ENCODE measurements at places on chromosomes 3 and 15.

GRCh38 chr3:76438971-76439370 lies 600.9 kb upstream of the ROBO2 start:
- no peak for ATAC-seq

DNA sequence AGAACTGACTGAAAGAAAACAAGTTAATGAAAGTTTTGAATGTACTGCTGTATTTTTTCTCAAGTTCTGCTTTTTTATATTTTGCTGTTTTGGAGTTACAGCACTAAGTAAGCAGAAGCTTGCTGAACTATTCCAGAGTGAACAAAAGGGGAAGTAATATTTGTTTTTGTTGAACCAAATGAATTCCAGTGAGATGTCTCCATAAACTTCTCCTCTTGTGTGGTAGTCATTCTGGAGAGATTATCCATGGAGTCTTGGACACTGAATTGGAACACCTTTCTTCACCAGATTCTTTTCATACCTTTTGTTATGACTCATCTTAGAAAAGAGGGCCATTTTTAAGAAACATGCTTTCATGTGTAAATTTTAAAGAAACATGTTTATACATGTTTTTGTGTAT lies 8.8 kb downstream of the ANKUB1 start:
- ATAC-seq, result peak; percentile 77

GRCh38 chr3:38360345-38360744 lies 13.8 kb downstream of the XYLB start:
- ATAC-seq, result no peak

GRCh38 chr3:43856351-43856750 lies 165.6 kb downstream of the ABHD5 start:
- ATAC-seq, result no peak

DNA sequence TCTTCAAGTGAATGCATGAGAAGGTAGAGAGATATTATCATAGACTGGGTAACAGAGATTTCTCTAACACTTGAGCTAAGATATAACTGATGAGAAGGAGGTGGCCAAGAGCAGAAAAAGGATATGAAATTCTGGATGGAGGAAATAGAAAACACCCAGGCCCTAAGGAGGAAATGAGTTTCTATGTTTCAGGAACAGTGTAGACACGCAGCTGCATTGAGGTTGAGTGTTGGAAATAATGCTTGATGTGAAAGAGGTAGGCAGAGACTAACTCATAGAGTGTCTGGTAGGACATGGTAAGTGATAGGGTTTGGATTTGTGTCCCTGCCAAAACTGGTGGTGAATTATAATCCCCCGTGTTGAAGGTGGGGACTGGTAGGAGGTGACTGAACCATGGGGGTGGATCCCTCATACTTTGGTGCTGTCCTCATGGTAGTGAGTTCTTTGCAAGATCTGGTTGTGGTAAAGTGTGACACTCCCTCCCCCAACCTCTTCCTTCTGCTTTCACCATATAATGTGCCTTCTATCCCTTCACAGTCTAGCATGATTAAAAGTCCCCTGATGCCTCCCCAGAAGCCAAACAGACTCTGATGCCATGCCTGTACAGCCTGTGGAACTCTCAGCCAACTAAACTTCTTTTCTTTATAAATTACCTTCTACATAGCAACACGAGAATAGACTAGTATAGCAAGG lies 787.3 kb downstream of the EDEM1 start:
- peak; percentile 16 for ATAC-seq

GRCh38 chr3:140050396-140050795 lies 115.4 kb downstream of the CLSTN2 start:
- no peak for ATAC-seq

GRCh38 chr3:182737825-182738224 lies 55.5 kb upstream of the ATP11B start:
- no peak for ATAC-seq

GRCh38 chr15:77674327-77674726 lies 41.6 kb upstream of the LINGO1 start:
- no peak for ATAC-seq

DNA sequence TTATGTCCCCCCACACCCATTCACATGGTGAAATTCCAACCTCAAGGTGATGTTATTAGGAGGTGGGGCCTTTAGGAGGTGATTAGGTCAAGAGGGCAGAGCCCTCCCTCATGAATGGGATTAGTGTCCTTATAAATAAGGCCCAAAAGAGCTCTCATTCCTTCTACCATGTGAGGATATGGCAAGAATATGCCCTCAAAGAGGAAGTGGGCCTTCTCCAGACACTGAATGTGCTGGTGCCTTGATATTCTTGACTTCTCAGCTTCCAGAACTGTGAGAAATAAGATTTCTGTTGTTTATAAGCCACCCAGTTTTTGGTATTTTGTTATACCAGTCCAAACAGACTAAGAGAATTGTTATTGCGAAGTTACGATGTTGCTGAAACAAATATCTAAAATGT lies 94.4 kb downstream of the ANKRD28 start:
- no peak for ATAC-seq

DNA sequence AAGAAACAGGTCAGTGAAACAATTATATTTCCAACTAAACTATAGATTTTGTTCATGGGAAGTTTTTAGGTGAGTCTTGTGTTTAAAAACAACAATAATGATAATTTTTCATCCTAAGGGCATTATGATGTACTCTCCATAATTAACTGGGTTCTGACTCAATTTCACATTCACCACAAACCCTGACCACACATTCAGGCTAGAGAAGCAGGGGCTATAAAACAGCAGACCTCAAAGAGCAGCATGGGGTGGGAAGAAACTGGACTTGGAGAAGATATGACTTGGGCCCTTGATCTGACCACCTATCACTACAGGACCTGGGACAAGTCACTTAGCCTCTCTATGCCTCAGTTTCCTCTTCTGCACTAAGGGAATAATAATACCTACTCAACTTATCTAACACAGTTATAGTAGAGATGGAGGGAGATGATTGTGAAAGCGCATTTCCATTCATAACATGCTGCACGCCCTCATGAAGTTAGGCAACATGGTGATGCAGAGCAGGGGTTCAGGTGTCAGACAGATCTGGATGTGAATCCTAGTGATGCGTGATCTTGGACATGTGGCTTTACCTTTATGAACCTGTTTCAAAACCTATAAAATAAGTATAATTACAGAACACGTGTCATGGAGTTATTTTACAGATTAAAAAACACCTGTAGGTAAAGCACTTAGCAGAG lies 63.0 kb upstream of the ACP3 start:
- no peak for ATAC-seq

DNA sequence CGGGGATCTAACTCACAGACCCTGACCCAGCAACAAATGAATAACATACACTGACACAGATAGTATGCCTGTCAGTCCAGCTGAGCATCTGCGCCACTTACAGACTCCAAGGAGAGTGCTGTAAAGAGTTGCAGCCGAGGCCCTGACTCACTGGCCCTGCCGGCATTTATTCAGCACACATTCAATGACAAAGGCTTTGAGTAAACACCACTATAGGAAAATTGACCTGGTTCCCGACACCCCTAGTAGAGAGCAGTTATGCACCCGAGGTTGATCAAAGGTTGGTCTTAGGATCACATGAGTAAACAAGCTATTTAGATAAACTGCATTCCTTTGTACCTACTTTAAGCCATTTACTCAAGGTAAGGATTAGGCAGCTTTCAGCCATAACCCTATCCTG lies 22.7 kb downstream of the LARS2 start:
- no peak for ATAC-seq

GRCh38 chr3:56758539-56758981 lies 43.2 kb downstream of the ARHGEF3 start:
- peak; percentile 71 for ATAC-seq

DNA sequence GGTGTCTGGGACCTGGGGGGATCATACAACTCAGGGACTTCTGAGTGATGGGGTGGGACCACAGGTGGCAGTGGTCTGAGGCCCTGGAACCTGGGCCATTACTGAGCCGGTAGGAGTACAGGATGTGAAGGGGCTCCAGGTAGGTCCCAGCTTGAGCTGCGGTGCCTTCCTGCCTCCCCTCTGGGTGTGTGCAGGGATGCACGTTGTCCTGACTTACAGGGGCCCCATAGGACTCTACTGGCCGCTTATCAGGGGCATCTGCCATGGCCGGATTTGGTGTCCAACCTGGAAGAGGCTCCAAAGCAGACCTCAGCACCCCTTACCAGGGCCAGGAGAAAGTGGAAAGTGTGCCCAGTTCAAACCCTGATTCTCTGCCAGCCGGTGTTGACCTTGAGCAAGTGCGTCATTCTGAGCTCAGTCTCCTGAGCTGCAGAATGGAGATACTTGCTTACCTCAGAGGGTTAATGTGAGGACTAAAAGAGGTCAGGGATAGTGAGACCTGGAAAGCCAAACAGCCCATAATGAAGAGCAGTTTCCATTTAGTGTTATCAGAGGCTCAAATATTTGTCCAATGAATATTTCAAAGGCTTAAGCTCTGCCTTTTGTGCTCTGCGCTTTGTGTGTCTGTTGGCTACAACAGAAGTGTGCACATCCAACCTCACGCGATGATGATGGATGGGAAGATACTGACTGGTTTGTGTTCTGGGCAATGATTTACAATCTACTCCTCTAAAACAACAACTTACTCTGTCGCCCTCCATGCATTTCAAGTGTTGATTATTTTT lies 35.4 kb upstream of the ESYT3 start:
- ATAC-seq, result no peak

DNA sequence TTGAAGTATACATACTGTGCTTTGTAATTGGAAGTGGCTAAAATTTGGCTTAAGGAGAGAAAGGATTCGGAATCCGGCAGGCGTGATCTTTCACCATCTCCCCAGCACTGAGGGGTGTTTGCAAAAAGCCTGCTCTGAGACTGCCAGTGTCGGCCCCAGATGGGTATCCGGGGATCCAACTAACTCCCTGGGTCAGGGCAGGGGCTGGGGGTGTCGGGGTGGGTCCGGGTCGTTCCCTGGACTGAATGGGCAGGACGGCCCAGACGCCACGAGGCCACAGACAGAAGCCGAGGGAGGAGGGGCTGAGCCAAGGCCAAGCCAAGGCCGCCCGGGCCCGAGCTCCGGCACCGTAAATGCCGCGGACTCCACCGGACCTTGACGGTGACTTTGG lies 349 bp downstream of the PPIB start:
- ATAC-seq, result peak; percentile 54

- no peak for ATAC-seq
Measured at GRCh38 chr3:4943549-4943948, 35.7 kb upstream of the BHLHE40 start.

DNA sequence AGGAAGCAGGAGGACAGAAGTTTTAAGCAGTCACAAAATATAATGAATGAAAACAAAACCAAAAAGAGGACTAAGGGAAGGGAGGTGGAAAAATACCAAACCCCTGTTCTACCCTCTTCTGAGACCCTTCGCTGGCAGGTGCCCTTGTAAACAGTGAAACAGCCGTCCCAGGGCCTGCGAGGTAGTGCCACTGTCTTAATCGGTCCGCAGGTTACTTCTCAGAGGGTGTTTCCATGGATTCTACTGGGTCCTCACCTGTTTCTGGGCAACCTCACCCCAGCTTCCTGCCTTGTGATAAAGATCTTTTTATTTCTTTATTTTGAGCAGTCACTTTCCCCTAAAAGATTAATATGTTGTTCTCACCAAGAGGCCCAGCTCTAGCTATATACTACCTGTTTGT lies 65.3 kb downstream of the SLC30A4 start:
- no peak for ATAC-seq

DNA sequence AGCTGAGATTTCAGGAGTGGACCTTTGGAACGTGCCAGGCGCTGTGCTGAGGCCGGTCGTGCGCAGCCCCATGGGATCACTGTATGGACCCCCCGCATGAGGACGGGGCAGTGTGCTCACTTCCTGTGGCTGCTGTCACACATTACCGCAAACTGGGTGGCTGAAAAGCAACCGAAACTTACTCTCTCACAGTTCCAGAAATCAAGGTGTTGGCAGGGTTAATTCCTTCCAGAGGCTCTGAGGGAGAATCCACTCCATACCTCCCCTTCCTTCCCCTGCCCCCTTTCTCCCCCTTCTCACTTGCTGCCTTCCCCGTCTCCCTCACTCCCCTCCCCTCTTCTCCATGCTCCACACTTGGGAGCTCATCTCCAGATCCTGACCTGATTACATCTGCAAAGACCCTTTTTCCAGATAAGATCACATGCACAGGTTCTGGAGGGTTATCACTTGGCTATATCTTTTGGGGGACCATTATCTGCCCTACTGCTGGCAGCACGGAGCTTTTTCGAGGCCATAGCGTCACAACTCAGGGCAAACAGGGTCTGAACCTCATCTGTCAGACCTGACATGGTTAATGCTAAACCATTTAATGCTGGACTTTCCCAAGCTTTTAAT lies 41.2 kb downstream of the KLF13 start:
- ATAC-seq, result no peak

DNA sequence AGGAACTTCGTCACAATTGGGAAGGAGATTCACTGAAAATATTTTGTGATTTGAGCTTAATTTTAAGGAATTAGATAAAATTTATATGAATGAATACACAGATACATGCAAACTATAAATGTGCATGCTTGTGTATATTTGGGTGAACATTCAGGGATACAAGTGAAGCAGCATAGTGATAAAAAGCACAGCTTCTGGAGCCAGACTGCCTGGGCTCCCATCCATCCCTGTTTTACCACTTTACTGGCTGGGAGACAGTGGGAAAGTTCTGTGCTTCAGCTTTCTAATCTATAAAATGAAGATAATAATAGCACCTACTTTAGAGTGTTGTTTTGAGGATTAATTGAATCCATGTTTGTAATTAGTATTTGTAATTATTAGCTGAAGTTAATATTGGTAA lies 8.1 kb upstream of the EPHA6 start:
- ATAC-seq, result no peak

GRCh38 chr3:171380711-171381425 lies 79.3 kb downstream of the TNIK start:
- ATAC-seq, result no peak

DNA sequence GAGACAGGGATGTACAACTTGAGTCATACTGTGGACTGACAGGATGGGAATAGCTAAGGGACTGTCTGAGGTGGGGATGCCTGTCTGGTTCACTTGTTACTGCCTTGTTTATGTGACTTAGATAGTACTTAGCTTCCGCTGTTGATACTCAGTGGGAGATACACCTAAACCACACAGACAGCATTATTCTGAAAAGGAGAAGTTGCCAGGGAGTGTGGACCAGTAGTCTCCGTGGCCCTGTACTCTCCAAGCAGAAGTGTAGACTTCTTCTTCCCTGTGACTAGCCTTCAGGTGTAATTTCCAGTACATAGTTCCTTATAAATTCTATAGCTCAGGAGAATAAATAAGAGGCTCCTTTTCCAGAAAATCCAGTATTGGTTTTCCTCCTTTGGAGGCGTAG lies 5.1 kb downstream of the HIGD2B start:
- ATAC-seq, result no peak

- no peak for ATAC-seq
Measured at GRCh38 chr15:64216196-64216595, 53.4 kb upstream of the PPIB start.

Measured in gastroesophageal sphincter (tissue), 4 donors.